Amygdala (tissue), 56 donors: ENCODE measurements at places on chromosomes 5 and 9.

GRCh38 chr9:129170229-129170628 is 7.8 kb downstream of the IER5L start:
- no peak for DNase-seq

DNA sequence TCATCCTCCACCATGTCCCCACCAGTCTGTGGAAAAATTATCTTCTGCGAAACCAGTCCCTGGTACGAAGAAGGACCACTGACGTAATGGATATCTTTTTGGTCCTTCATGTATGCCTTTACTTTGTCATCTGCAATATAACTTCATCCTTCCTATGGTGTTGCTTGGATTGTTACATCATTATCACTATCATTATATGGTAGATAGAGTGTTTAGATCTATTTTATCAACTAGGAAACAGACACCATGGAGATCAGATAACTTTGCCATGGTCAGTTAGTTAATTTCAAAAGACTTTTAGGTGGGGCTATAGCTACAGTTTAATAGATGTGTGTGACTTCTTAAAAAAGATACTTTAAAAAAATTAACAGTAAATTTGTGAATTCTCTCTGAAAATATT is 23.8 kb upstream of the CAMLG start:
- DNase-seq: no peak

DNA sequence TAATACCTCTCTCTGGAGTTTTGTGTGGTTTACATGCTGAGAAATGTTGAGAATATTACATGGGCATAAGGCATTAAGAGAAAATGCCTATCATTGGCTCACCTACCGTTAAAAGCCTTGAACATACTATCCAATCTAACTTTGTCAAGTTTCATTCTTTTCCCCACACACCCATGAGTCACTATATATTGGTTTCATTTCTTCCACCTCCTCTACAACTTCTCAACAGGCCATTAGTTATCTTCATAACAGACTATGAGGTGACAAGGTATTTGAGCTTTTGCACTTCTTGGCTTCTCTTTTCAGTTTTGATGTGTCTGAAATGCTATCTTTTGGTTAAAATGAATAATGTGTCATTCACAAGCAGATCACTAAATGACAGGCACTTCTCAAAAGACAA is 288.0 kb downstream of the KCNN2 start:
- no peak for DNase-seq

DNA sequence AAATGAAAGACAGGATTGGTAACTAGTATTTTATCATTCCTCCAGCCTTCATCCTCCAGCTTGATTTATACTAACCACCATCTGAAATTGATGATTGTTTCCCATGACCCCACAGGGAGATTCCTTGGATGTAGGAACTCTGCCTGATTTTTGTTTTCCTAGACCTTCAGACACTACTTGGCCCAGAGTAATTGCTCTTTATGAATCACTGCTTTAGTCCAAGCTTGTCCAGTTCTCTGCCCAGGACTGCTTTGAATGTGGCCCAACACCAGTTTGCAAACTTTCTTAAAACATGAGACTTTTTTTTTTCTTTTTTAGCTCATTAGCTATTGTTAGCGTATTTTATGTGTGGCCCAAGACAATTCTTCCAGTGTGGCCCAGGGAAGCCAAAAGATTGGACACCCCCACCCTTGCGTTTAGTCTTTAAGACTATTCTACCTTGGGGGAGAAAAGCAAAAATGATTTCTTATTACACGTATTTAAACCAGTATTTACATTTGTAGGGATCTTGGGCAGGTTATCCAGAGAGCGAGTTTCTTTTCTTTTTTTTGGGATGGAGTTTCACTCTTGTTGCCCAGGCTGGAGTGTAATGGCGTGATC is 18.4 kb downstream of the BASP1 start:
- DNase-seq: no peak

- DNase-seq: peak; percentile 3
Observed at GRCh38 chr9:6827439-6828145, 69.8 kb downstream of the KDM4C start.
